Stimulated activated CD4-positive, alpha-beta T cell treated with anti-CD3 and anti-CD28 coated beads, TNF-alpha, amount 100 ng/mL, for 1 hour (primary cell): ENCODE measurements at places on chromosomes 12 and 14.

- no peak for DNase-seq
Observed at GRCh38 chr14:45947830-45948229, 694.8 kb upstream of the MIS18BP1 start.

DNA sequence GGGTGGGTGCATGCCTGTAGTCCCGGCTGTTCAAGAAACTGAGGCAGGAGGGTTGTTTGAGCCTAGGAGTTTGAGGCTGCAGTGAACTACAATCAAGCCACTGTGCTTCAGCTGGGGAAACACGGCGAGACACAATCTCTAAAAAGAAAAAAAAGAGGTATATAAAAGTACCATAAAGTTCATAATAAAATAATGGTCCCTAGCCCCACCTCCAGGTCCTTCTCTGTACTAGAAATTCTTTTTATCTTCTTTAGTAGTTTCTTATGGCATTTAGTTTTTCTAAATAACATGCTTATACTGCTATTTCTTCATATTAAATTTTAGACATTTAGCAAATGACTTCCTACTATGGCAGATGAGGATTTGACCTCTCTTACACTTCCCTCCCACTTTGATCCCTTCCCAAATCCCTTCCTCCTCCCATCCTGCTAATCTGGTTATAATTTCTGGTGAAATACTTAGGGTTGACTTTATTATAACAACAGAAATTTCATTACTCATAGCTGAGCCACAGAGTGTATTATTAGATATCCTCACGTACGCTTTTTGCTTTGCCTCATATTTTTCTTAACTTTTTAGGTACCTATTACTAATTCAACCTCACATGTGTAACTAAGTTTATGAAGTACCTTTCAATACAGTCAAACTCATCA, 94.7 kb downstream of the SLC41A2 start:
- DNase-seq = no peak

GRCh38 chr12:46579474-46579873, 206.9 kb upstream of the SLC38A2 start:
- no peak for DNase-seq

- DNase-seq = no peak
Observed at GRCh38 chr14:28762303-28762954, 4.2 kb upstream of the FOXG1 start.

GRCh38 chr12:58247633-58248032, 306.3 kb downstream of the ATP23 start:
- DNase-seq = no peak

DNA sequence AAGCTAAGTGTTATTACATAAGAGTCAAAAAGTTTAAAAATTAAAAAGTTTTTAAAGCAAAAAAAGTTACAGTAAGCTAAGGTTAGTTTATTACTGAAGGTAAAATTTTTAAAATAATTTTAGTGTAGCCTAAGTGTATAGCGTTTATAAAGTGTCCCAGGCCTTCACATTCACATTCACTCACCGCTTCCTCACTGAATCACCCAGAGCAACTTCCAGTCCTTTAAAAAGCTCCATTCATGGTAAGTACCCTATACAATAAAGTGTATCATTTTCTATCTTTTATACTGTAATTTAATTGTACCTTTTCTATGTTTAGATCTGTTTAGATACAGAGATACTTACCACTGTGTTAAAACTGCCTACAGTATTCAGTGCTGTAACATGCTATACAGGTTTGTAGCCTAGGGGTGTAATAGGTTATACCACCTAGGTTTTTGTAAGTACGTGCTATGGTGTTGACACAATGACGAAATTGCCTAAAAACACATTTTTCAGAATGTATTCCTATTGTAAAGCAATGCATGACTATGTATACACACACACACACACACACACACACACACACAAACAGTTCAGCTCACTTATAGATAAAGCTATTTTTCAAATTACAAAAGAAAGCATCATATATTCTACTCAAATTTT, 3.7 kb downstream of the CLEC14A start:
- no peak for DNase-seq

GRCh38 chr14:49687942-49688700, at the start of gene POLE2:
Gene POLE2 (minus strand): TSS chr14:49688214. CDS start chr14:49688203, 11 bp downstream.
- DNase-seq = peak; percentile 77

DNA sequence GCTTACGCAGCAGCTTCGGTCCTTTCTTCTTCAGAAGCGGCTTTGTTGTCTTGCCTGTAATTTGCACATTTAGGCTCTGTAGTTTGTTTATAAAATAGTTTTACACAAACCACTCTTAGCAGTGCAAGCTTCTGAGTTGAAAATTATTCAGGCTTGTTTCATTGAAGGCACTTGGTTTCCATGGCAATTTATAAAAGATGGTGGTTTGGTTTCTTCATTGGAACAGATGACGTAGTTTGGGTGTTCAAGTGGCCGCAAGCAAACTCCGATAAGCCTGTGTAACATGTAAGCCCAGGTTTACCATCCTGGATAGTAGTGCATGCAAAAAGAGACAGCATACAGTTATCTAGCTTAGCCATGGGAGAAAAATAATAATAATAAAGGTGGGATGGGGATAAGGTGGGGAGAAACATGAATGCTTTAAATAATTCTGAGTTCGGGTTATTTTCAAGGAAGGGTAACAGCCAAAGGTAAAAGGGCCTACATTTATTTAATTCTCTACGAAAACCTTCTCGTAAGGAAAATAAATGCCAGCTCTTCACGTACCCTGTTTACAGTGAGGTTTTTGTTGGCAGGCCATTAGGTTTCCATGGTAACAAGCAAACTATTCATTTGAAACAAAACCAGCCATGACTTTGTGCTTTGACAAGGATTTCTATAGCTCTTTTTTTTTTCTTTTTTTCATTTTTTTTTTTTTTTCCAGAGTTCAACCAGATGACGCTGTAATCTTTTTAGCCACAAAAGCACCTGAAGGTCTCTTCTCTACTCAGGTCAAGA, 189.6 kb upstream of the RPL10L start:
- no peak for DNase-seq

GRCh38 chr14:61099216-61099835, 118.3 kb downstream of the SLC38A6 start:
- DNase-seq = no peak

- no peak for DNase-seq
Observed at GRCh38 chr12:56487448-56488040, 417 bp downstream of the GLS2 start.

DNA sequence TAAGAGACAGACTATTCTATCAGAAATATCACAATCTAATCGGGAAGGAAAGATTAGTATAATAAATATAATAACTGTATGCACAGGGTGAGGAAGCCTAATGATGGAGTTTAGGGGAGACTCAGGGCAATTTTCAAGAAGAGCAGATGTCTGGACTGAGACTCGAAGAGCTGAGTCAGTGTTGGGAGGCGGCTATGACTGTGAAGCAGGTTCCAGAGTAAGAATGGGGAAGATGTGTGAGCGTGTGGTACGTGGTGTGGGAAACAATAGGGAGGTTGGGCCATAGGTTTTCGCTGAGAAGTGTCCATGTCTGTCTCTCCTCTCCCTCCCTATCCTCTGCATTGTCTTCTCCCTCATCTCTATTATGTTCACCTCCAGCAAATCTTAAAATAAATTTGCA, 85.6 kb downstream of the LMO3 start:
- DNase-seq = no peak

DNA sequence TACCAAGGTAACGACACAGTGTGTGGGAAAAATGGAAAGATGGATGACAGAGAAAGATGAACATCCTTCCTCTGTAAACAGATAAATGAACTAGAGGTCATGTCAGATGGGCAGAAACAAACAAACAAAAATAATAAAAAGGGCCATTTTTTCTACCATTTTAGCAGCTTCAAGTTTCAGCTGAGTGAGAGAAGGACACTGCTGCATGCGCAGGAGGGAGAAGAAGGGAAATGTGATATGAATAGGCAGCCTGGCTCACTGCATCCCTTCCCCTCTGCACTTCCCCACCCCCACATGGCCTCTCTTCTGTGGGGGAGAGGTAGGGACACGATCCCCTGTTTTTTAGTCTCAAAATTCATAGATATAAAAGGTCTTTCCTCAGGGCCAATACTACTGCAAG, 492.0 kb downstream of the NELL2 start:
- no peak for DNase-seq

GRCh38 chr12:54220092-54220557, 31.3 kb upstream of the SMUG1 start:
- peak; percentile 29 for DNase-seq

DNA sequence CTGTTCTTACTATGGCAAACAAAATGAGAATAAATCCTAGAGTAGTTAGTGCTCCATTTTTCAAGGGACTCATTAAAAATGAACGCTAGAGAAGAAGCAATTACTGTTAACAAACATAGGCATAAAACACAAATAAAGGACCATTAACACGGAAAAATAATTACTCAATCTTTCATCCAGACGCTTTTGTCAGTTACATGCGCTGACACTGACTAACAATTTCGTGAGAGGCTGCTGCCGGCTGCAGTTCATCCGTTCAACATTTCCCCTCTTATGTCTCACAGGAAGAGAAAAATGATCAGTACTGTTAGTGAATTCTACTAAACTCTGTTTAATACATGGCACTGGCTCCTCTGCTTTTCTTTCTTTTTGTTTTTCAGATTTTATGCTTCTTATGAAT, 472.7 kb upstream of the FLRT2 start:
- DNase-seq = no peak

GRCh38 chr12:112869091-112869490, 37.7 kb upstream of the OAS1 start:
- no peak for DNase-seq

GRCh38 chr12:125340791-125341190, 275.6 kb downstream of the AACS start:
- no peak for DNase-seq

GRCh38 chr12:69334158-69334557, 14.0 kb upstream of the LYZ start:
- DNase-seq = no peak

- no peak for DNase-seq
Observed at GRCh38 chr14:69244946-69245345, 15.0 kb upstream of the GALNT16 start.

- no peak for DNase-seq
Observed at GRCh38 chr12:108516511-108517275, 1.6 kb downstream of the FICD start.

DNA sequence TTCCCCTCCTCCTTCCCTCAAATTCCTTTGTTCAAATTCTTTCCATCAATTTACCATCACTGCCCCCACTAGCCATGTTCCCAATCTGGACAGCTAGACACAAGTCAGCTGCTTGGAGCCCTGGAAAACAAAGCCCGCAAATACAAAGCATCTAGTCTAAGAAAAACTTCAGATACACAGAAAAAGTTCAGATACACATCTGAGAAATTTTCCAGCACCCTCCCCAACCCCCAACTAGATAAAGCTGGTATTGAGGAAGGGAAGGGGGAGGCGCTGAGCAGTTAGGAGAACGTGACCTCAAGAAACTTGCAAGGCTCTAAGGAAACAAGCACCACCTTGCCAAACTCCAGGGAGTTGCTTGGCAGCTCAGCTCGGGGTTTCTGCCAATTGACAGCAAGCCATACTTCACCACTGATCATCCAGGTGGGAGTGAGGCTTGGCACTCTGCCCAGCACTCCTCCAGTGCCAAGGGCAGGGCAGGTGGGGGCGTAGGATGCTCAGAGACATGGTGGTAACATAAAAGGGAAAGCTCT, 5.1 kb upstream of the CNIH1 start:
- DNase-seq = no peak

GRCh38 chr12:22275843-22276242, 58.7 kb downstream of the ST8SIA1 start:
- no peak for DNase-seq

DNA sequence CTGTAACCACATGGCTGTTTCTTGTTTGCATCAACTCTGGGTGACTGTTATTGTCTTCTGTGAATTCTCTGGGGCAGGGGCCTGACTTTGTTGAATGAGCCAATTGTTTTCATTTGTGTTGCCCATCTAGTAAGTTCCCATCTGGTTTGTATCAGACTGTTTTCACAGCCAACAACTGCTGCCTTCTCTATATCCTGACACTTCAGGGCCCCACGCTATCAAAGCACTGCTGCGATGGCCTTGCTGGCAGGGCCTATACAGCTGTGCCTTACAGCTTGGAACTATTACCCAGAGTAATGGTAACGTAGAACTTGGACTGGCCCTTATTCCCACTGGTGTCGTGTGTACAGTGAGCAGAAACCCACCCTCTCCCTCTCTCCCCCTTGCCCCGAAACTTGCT, 104.3 kb upstream of the DACT1 start:
- no peak for DNase-seq

DNA sequence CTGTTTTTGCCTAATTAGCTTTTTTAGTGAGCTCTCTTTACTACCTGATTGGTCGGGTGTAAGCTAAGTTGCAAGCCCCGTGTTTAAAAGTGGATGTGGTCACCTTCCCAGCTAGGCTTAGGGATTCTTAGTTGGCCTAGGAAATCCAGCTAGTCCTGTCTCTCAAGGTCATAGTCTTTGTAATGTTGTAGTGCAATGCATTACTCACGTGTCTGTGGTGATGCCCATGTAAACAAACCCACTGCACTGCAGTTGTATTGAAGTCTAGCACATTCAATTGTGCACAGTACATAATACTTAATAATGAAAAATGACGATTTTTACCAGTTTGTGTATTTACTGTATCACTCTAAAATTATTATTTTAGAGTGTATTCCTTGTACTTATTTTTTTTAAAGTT, 335.5 kb downstream of the NUAK1 start:
- no peak for DNase-seq

- no peak for DNase-seq
Observed at GRCh38 chr14:27536748-27537147, 938.9 kb upstream of the NOVA1 start.

GRCh38 chr12:68001486-68002466, 12.5 kb downstream of the IFNG-AS1 start:
- DNase-seq = no peak
